Cerebellar nuclear complex (tissue), 1 donor: ENCODE measurements at places on chromosomes 4 and X.

GRCh38 chrX:39599339-39599738, 498.4 kb downstream of the BCOR start:
- no peak for DNase-seq

- DNase-seq = no peak
These were observed 5.3 kb downstream of the NKX1-1 start for GRCh38 chr4:1400831-1401408.

GRCh38 chrX:155215443-155216178, 649 bp upstream of the VBP1 start:
- no peak for DNase-seq

DNA sequence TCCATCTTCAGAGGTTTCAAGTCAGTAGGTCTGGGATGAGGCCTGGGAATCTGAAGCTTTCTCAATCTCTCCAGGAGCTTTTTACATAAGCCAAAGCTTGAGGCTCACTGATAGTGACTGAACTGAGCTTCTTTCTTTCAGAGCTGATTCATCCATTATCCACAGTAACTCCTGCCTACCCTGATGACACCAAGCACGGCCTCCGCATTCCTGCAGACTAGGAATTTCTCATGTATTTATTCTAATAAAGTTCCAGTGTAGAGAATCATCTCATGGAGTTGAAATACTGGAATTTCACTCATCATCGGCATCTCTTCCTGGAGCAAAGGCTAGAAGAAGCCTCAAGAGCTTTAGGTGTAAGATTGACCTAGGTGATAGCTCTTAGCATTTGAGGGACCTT, 12.1 kb upstream of the DCTD start:
- no peak for DNase-seq

DNA sequence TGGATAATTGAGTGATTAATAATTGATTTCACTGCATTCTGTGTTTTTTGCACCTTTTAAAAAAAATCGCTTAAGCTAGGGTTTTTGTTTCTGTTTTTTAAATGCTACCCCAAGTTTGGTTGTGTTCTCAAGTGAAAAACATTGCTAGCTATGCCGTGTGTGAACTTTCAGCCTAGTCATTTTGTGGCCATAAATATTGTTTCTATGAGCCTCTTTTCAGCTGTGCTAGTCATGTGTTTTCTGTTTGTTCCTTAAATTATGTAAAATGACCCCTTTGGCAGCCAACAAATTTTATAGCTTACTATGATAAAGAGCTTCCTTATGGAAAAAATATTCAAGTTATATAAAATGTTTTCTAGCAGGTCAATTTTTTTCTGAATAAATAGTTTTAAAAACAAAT, 59.1 kb downstream of the GALNT7 start:
- no peak for DNase-seq
